ENCODE measurements at places on chromosomes 3 and 15. TPM values are rescaled to one million over a fixed set of nuclear protein-coding genes. Genes with fewer than 3 reads are reported as not detected.

The UROC1 gene
- total RNA-seq = not detected

The LYSMD2 gene
- 27.3 TPM for total RNA-seq

The P2RY1 gene
- 2.3 TPM for total RNA-seq

The ABCF3 gene
- total RNA-seq = 144 TPM

The PLIN1 gene
- total RNA-seq = 1.0 TPM

The IL12A gene
- 1.5 TPM for total RNA-seq

The APH1B gene
- 14.7 TPM for total RNA-seq

The SHF gene
- total RNA-seq = 1.4 TPM

Data from natural killer cell treated with Interleukin-12 subunit alpha and Interleukin-12 subunit beta and Interleukin-15 and Interleukin-18, amount 100 ng/mL, for 72 hours (primary cell).